Chondrocyte (in vitro differentiated cells): ENCODE measurements at places on chromosomes 2 and 18.

GRCh38 chr18:52391810-52392559 is 52.0 kb downstream of the DCC start:
- DNase-seq: no peak

- DNase-seq: peak; percentile 80
Measured at GRCh38 chr2:239916205-239917124, 108.7 kb downstream of the NDUFA10 start.

DNA sequence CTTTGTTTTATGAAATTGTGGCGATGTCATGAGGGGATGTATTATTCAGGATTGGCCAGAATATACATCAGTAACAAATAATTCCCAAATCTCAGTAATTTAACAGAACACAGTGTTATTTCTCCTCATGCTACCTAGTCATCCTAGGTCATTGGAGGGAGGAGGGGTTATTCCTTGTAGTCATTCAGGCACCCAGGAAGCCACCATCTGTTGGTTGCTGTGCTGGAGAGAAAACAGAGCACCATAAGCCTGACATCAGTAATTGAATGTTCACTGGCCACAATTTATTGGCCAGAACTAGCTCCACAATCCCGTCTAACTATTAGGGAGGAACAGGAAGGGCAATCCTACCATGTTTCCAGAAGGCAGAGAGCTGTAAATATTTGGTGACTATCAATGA is 303.5 kb upstream of the CELF4 start:
- no peak for DNase-seq

DNA sequence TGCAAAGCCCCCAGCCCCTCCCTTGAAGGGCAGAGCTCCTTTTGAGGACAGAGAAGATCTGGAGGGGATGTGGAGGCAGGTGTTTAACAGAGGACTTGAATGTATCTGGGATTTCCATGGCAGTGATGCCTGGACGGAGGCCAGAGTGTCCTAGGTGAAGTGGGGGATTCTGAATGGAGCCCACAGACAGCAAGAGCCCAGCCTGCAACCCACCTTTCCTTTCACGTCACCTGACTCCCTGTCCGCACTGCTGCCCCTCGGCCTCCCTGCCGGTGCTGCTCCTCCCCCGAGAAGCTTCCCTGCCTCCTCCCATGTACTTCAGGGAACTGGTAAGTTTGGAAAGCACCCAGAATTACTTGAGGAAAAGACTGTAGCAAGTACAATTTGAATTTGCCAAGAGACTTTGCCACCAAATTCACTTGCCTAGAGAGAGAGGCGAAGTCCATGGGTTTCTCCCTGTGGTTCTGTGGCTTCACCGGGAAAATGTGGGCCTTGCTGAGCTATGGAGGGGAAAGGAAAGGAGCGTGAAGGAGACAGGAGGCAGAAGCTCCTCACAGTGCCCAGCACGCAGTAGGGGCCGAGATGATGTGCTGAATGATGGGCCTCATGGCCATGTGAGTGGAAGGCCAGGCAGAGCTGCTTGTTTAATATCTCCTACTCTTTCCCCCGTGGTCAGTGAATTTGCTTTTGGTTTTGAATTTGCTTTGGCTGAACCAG is 13.9 kb upstream of the ASPRV1 start:
- DNase-seq: no peak

- no peak for DNase-seq
Measured at GRCh38 chr2:30865892-30866681, 58.8 kb upstream of the CAPN13 start.

DNA sequence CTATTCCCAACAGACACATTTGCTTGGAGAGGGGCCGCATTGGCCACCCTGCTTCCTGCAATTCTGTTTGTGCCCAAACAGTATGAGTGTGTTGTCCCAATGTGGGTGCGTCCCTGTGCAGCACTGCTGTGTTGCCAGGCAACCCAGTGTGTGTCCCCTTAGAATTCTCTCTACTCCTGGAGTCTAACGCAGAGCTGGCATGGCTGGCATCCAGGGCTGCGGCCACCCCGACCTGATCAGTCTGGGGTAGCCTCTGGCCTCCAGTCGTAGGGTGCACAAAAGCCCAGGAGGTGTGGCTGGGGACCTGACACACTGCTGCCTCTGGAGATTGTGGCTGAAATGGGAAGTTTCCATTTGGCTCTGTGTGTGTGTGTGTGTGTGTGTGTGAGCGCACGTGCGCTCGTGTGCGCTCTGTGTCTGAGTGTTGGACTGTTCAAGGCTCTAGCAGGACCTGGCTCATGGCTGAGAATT is 48.0 kb downstream of the TEX44 start:
- DNase-seq: no peak
